ENCODE measurements at places on chromosomes 11 and 22. TPM values are rescaled to one million over a fixed set of nuclear protein-coding genes. Genes with fewer than 3 reads are reported as not detected.
A peak's percentile ranks its signal among the peaks of the same experiment; 100 is the strongest.

Gene XRRA1
- 10.6 TPM for polyA plus RNA-seq

Gene SLC29A2
- 0.32 TPM for polyA plus RNA-seq

Gene EML3
- 17.9 TPM for polyA plus RNA-seq

Gene MOGAT2
- polyA plus RNA-seq: not detected

Gene RAPSN
- polyA plus RNA-seq: not detected

DNA sequence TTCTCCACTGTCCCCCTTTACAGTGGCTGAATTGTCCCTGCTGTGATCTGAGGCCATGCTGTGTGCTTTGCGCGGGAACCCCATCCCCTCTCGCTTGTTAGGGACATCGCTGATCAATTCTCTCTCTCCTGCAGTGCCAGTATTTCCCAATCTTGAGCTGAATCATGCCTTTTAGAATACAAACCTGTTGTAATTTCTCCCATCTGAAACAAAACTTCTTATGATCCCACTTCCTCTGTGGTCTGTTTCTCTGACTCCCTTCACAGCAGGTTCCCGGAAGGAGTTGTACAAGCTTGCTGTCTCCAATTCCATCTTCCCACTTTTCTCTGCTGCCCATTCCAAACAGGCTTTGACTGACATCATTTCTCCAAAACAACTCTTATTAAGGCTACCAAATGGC, 16.8 kb downstream of the ADAMTS15 start:
- no peak for DNase-seq

- no peak for DNase-seq
Measured at GRCh38 chr11:57124505-57124904, 57.2 kb upstream of the LRRC55 start.

- DNase-seq: peak; percentile 74
Measured at GRCh38 chr22:23539135-23539838, 40.8 kb downstream of the IGLL1 start.

GRCh38 chr22:22955276-22955798, 67.7 kb downstream of the IGLL5 start:
- DNase-seq: no peak

DNA sequence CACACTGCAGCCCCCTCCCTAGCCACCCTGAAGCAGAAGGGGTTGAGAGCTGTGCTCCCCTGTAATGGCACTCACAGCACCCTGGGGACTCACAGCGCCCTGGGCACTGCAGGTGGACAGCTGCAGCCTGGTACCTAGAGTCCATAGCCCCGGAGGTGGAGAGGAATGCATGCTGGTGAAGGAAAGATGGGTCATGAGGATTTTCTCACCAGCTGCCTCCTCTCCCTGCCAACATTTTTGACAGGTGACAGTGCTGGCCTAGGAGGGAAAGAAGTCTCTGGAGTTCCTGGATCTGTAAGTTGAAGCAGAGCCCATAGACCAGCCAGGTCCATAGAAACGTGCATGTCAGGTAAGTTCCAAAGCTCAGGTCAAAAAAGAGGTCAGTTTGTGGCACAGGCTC, 330.5 kb downstream of the TENM4 start:
- DNase-seq: no peak

DNA sequence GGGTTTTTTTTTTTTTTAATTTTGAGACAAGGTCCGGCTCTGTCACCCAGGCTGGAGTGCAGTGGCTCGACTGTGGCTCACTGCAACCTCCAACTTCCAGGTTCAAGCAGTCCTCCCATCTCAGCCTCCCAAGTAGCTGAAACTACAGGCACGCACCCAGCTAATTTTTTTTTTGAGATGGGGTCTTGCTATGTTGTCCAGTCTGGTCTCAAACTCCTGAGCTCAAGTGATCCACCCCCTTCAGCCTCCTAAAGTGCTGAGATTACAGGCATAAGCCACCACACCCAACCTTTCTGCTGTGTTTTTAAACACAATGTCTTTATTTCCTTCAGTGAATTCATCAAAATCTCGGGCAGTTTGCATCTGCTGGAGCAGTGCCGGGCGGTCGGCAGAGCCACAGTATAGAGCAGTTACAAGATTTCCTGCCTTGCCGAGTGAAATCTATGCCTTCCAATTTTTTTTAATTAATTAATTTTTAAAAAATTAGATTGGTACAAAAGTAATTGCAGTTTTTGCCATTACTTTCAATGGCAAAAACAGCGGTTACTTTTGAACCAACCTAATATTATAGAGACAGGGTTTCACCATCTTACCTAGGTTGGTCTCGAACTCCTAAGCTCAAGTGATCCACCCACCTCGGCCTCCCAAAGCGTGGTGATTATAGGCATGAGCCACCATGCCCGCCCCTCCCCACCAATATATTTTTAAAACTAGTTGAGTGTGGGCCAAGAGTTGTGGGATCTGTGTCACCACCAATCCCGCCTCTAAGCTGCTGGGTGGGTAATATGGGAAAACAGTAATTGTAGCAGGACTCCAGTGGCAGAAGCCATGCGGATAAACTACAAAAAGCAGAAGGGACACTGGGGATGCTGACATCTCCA, 2.7 kb upstream of the ACY3 start:
- no peak for DNase-seq

DNA sequence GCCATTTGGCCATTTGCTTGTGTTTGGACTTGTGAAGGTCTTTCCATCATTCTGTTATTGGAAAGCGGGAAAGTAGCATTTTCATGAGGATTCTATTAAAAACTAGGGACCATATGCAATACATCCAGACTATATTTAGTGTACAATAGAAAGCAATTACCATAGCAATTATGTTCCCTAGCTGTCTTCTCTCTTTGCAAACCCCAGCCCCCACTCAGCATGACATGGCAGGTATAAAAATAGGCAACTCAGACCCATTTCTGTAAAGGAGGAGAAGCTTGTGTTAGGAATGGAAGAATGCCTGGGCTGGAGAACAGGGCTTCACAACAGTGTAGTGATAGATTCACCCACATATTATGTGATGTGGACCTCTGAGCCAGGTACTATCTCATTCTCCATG, 12.4 kb downstream of the OR51B6 start:
- no peak for DNase-seq

DNA sequence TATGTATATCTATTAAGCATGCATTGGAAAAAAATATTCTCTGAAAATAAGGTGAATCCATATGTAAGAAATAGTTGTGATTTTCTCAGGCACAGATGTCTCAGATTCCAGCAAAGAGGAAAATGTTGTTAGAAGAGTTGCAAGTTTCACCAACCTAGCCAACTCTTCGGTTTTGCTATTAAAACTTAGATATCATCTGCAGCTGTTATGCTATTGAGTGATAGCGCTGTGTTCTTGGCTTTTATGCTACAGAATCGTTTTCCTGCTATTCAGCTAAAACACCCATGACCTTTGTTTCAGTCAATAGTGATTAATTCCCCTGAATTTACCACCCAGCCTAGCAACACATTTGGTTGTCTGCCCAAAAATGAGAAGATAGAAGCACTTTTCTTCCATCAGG, 795.6 kb upstream of the ANO3 start:
- no peak for DNase-seq

DNA sequence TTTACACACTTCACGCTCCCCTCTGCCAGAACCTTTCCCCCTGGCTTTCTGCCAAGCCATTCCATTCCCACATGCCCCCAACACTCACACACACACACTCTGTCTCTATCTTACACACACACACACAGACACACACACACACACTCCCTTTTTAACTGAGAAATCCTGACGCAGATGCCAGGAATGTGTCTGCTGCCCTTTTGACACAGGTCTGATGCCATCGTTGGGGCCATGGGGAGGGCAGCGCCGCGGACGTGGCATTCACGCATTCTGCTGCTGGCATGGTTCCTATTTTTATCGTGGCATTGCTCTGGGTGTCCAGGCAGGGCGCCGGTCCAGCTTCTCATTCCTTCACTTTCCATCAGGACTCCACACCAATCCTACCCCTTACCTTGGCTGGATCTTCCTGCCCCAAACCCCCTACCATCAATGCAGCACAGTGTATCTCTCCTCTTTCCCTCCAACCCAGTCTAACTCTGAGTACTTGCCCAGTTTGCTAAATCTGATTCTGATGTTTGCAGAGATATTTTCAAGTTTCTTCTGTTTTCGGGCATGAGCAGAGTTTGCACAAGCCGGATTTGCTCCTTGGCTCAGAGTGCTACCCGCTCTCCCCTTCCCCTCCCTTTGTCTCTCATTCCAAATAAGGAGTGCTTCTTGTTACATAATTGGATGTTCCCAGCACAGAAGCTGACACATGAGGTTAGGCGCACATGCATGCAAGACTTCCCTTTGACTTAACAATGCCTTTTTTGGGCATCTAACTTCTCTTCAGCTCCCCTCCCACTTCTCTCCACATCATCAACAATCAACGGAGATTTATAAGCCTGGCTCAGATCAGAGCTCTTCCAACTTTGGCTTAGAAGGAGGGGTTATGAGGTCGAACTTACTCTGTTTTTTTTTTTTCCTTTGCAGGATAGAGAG, 18.8 kb downstream of the SNX19 start:
- DNase-seq: no peak

- no peak for DNase-seq
Measured at GRCh38 chr22:32075997-32076760, 33.1 kb downstream of the SLC5A1 start.

DNA sequence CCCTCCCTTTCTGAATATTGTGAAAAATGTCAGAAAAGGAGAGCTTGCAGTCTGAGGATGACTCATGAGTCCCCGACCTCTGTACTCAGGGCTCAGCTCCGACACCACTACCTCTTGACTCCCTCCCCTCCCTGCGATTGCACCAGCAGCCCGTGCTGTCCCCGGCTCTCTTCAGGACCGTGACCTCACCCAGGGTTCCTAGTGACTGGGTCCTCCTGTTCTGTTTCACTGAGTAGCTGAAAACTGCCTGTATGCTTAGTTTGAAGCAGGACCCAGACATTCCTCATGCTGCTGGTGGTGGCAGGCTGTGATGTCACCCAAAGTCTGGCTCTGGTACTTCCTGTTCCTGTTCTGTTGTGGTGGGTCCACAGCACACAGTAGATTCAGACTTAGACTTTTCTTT, 11.7 kb downstream of the PHRF1 start:
- no peak for DNase-seq

DNA sequence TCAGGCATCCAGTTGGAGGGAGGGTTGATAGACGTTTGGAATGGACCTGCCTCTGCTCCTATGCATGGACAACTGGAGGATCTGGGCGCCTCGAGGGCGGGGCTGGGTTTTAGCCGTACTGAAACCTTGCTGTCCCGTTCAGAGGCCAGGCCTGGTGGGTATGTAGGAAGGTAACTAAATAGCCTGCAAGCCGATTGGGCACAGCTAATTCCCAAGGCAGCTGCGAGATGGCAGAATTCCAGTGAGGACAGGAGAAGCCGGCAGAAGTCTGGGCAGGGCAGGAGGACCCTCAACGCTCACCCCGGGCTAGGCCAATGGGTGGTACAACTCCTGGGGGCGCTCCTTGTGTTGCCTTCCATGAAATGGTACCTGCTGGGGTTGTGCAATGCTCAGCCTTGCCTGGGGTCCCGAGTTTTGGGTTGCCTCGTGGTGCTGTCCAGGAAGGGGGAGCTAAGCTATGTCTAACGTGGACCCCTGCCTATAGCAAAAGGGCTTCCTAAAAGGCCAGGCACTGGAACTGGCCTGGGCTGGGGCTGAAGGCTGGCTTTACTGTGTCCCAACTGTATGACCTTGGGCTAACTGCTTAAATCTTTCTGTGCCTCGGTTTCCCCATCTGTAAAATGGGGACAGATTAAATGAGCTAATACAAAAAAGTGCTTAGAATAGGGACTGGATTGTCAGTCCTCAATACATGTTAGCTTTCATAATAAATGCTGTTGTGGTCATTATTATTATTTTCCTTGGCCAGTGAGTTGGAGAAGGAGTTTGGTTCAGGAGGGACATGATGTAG, 30.1 kb upstream of the CD82 start:
- DNase-seq: no peak

- no peak for DNase-seq
Measured at GRCh38 chr11:76762867-76763572, 20.1 kb upstream of the TSKU start.

DNA sequence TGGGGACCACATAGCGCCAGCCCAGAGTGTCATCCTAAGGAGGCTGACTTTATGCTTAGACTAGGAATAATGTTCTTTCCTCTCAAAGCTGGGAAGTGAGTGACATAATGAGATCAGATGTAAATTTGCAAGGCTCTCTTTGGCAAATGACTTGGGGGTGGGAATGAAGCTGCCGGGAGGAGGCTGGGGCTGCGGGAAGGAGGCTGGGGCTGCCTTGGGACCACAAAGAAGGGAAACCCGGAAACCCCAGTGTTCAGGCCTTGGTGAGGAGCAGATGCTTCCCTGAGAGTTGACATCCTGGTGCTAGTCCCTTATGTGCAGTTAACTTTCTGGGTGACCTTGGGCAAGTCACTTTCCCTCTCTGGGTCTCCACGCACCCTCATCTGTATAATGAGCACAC, 182.0 kb downstream of the CHST1 start:
- DNase-seq: no peak

- DNase-seq: no peak
Measured at GRCh38 chr11:93603225-93604007, 58.1 kb upstream of the CEP295 start.

GRCh38 chr11:82680252-82680651, 53.4 kb downstream of the FAM181B start:
- no peak for DNase-seq

DNA sequence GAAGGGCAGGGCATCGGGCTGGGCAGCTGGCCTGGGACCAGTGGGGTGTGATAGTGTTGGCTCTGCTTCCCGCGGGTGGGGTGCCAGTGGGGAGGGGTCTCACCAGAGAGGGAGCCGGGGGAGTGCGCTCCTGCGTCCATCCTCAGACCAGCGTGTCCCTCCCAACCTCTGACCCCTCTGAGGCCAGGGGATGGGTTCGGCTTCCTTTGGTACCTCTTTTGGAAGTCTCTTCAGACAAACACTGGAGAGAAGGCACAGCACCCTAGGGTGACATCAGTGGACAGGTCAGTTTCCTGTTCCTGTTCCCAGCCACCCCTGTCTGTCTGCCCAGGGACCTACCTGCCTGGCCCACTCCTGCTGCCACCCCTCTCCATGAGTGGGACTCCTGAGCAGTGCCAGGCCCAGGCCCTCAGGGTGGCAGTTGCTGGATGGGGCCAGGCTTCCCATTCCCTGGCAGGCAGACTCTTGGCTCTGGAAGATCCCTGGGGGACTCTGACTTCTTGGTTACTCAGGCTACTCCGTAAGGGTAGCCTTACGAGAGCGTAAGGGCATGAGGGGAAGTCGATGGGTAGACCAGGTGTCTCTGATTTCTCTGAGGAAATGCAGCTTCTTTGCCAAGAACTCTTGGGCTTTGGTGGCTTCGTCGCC, 2.6 kb downstream of the TAGLN start:
- no peak for DNase-seq

Measured in immature natural killer cell (primary cell).